ENCODE measurements at places on chromosomes 13 and 19. TPM values are rescaled to one million over a fixed set of nuclear protein-coding genes. Genes with fewer than 3 reads are reported as not detected.
A peak's percentile ranks its signal among the peaks of the same experiment; 100 is the strongest.

MBD3L3 gene
- polyA plus RNA-seq, result not detected

DOCK9 gene
- 64.7 TPM for polyA plus RNA-seq

MBD3L2B gene
- polyA plus RNA-seq, result not detected

ZNF541 gene
- polyA plus RNA-seq, result 0.29 TPM

UPK1A gene
- 12.9 TPM for polyA plus RNA-seq

CEACAM19 gene
- 9.2 TPM for polyA plus RNA-seq

RBM42 gene
- polyA plus RNA-seq, result 58.6 TPM

ANGPTL8 gene
- 0.56 TPM for polyA plus RNA-seq

PLPPR3 gene
- 12.1 TPM for polyA plus RNA-seq

ZNF221 gene
- 6.4 TPM for polyA plus RNA-seq

LPAR2 gene
- 26.2 TPM for polyA plus RNA-seq

GRCh38 chr13:25675060-25675459, 303.3 kb downstream of the ATP8A2 start:
- no peak for DNase-seq

- DNase-seq, result no peak
These were observed 708 bp downstream of the KLK15 start for GRCh38 chr19:50832666-50833065.

DNA sequence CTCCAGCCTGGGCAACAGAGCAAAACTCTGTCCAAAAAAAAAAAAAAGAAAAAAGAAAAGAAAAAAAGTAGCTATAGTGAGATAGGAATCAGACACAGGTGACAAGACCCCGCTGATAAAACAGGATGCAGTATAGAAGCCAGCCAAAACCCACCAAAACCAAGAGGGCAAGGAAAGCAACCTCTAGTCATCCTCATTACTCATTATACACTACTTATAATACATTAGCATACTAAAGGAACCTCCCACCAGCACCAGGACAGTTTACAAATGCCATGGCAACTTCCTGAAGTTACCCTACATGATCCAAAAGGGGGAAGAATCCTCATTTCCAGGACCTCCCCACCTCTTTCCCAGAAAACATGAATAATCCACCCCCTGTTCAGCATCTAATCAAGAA, 35.6 kb upstream of the UBL3 start:
- DNase-seq, result no peak

- DNase-seq, result no peak
These were observed 95.6 kb upstream of the ZNF98 start for GRCh38 chr19:22517496-22518411.

DNA sequence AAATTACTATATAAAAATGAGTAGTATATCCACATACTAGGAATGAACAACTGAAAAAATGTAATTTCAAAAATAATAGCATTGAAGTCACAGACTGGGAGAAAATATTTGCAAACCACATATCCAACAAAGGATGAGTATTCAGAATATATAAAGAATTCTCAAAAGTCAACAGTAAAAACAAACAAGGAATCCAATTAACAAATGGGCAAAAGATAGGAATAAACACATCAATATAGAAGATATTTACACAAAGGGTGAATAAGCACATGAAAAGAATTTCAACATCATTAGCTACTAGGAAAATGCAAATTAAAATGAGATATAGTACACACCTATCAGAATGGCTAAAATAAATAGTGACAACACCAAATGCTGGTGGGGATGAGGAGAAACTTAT, 37.0 kb downstream of the MYCBP2 start:
- no peak for DNase-seq

- no peak for DNase-seq
These were observed 1.3 kb downstream of the KLF16 start for GRCh38 chr19:1862068-1862423.

- DNase-seq, result no peak
These were observed 814.7 kb downstream of the PCDH9 start for GRCh38 chr13:66415444-66415843.

DNA sequence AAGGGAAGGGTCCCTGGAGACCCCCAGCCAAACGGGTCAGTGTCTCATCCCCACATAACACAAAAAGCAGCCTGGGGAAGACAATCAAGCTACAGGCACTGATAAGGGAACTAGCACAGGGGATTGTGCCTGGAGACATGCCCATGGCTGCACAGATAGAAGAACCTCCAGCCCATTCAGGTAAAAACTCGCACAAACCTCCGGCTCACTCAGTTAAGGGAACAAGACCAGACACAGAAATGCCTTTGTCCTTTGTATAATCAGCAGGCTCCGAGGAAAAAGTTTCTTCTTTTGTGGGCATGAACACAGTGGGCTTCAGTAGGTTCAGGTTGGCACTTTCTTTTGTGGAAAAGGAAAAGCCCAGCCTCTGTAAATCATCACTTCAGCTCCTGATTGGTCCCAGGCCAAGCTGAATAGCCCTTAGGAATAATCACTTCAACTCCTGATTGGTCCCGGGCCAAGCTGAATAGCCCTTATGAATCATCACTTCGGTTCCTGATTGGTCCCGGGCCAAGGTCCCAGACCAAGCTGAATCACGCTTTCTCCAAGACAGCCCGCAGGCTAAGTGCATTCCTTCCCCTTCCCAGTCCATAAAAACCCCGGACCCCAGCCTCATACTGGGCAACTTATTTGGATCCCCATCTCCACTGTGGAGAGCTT, 5.0 kb upstream of the ZNF230 start:
- DNase-seq, result no peak

DNA sequence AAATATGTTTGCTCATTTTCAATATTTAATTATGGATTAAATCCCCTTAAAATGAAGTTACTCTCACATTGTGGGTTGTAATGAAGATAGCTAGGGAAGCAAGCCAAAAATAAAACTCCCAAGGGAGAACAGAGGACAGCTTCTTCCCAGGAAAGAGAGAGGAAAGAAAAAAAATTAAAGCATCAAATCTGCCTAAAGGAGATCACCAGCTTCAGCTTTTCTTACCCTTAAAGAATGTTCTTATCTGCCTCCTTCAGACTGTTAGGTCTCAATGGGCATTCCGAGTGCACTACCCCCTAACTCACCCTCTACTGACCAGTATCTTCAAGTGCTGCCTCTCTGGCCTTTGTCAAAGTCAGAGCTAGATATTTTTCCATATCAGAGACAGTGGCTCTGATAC, 55.2 kb downstream of the XPO4 start:
- DNase-seq, result no peak

- DNase-seq, result no peak
These were observed 16.7 kb downstream of the SYDE1 start for GRCh38 chr19:15123900-15124299.

DNA sequence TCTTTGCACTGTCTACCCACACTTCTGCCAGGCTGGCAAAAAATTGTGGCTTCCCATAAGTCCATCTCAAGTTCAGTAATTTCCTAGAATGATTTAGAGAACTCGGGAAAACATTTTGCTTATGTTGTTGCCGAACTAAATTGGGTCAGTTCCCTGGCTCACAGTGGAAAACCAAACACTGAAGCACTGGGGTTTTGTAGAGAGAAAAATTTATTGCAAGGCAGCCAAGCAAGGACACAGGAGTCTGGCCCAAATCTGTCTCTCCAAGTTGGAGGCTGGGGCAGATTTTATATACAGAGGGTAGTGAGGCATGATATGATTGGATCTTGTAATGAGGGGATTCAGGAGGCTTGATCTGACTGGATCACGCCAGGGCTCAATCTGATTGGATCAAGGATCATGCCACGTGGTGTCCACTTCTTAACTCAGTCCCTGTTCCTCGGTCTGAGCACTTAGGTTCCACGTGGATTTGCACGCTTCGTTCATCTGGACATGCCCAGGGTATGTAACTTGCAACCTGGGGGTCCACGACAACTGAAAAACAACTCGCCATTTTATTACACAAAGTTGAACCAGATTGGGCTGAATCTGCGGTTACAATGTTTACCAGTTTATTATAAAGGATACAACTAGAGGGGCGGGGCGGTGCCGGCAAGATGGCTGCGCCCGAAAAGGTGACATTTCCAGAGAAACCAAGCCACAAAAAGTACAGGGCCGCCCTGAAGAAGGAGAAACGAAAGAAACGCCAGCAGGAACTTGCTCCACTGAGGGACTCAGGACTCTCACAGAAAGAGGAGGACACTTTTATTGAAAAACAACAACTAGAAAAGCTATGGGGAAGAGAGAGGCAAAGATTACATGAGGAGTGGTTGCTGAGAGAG, 7.3 kb downstream of the CD209 start:
- no peak for DNase-seq

DNA sequence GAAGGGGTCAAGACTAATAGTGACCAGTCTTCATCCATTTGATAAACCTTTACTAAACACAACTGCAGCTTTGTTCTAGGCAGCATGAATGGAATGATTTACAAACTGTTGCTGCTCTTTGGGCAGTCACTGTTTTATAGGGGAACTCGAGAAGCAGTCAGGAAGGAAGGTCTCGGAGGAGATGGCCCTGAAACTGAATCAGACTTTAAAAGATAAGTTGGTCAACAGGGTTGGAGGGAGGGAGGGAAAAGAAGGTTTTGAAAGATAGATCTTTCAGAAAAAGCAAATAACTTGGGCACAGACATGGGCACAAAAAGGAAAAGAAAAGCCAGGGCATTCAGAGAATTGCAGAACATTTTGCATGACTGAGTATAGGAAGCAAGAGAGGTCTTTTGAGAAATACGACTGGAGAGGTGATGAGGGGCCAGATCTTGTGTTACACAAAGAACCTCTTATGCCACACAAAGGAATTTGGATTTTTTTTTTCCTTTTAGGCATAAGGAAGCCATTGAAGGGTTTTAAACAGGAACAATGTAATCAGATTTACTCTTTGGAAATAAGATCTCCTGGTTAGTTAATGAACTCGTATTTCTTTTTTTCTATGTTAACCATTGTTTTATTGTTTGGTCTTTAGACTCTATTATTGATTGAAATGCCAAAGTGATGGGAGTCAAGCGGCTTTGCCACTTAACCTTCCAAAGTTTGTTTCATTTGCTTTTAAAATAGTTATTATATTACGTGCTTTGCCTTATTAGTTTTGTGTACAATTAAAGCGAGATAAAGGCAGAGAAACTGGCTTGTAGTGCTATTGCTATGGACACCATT, 37.5 kb upstream of the SACS start:
- DNase-seq, result peak; percentile 31

DNA sequence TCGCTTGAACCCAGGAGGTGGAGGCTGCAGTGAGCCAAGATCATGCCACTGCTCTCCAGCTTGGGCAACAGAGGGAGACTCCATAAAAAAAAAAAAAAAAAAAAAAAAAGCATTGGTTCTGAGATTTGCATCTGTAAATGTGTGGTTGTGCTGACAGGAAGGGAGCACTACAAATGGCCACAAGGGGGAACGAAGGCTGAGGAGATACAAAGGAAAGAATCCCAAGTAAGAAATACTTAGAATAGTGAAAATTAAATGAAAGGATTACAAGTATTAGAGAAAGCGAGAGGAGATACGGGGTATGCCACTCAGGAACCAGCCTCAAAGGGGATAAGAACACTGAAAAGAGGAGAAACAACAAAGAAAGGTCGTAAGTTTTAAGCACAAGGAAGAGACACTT, 284.9 kb downstream of the KLF12 start:
- DNase-seq, result no peak

DNA sequence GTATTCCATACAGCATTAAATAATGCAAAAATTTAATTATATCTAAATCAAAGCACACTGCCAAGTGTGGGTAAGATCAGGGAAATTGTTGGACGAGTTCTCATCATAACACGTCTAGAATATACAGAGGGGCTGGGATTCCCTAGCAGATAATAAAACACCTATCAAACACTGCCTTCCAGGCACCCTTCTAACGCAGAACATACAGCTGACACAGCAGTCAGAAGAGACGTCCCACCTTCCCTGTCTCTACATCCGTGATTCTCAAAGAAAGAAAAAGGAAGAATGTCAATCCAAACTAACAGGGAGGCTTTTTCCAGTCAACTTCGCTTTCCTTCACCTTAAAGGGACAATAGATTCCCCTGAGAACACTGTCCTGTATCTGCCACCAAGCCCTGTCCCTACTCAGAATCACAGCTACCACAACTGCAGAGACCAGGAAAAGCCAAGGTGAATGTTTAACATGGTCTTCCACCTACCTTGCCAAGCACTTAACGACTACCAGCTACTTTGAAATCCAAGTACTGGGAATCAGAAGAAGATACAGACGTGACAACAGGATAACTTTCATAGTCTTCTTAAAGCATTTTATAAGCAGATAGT, 38.5 kb downstream of the TBC1D4 start:
- DNase-seq, result no peak

DNA sequence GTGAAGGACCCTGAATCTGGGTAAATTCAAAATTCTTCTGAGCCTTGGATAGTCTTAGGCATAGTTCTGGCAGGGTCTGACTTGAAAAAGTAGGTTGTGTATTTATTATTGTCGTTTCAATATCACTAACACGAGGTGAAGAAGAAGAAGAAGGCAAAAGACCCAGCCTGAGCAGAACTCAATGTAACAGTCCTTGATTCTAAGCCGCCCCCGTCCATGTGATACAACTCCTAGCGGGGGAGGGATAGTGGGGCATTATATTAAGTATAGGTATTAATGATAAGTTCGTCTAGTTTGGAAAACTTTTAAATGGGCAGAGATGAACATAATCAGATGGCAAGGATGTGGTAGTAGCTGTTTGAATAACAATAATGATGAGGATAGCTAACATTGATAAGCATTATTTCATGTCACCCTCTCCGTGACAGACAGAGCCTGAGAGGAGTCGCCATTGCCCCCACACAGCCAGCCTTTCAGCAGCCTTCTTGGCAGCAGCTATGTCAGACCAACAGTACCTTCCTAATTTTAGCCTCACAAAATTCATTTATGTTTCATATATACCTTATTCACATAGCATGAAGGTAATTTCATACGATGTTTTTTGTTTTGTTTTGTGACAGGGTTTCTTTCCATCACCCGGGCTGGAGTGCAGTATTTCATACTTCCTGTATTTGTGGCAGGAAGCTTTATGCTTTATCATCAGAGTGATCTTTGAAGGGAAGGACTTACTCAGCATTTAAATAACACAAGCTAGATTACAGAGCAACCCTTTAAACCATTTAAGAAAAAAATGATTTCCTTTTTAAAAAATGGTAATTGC, 64.4 kb upstream of the NPAS1 start:
- no peak for DNase-seq

DNA sequence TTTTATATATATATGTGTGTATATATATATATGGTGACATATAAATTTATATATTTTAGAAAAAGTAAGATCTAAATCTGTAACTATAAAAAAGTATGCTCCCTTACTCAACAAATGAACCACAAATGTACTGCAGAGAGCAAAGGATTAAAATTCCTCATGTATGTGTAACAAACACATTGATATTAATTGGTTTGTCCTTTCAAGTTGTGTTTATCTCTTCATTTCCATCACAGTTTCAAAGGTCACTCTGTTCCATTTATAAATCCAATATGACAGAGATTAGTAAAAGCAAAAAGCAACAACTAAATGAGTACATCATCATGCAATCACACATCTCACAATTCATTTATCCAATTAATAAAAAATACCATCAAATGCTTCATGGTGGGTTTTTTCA, 247.9 kb downstream of the DACH1 start:
- DNase-seq, result no peak
